ENCODE measurements at places on chromosomes 7 and 10.

GRCh38 chr10:64070241-64070640 lies 549.0 kb downstream of the REEP3 start:
- DNase-seq = no peak

- no peak for DNase-seq
Measured at GRCh38 chr7:18873734-18874336, 243.6 kb downstream of the TWIST1 start.

- no peak for DNase-seq
Measured at GRCh38 chr7:156071612-156072011, 259.3 kb upstream of the SHH start.

DNA sequence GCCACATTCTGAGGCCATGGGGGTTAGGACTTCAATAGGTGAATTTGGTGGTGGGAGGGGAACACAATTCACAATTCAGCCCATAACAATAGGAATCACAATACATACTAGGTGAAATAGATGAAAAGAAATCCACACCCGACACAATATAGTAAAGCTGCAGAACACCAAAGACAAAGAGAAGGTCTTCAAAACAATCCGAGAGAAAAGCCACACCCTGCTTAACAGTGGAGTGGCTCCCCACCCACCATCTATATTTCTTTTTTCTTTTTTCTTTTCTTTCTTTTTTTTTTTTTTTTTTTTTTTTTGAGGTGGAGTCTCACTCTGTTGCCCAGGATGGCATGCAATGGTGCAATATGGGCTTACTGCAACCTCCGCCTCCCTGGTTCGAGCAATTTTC lies 14.7 kb upstream of the TIAL1 start:
- no peak for DNase-seq

DNA sequence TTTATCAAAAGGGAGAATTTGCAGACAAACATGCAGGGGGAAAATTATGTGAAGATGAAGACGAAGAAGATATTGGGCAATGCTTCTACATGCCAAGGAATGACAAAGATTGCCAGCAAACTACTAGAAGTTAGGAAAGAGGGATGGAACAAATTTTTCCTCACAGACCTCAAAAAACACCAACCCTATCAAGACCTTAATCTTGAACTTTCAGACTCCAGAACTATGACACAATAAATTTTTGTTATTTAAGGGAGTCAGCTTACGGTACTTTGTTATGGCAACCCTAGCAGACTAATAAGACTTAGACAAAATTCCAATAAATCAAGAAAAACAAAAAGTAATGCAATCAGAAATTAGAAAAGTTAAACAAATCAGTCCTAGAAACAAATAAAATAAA lies 280.0 kb upstream of the GNAI1 start:
- DNase-seq = no peak

DNA sequence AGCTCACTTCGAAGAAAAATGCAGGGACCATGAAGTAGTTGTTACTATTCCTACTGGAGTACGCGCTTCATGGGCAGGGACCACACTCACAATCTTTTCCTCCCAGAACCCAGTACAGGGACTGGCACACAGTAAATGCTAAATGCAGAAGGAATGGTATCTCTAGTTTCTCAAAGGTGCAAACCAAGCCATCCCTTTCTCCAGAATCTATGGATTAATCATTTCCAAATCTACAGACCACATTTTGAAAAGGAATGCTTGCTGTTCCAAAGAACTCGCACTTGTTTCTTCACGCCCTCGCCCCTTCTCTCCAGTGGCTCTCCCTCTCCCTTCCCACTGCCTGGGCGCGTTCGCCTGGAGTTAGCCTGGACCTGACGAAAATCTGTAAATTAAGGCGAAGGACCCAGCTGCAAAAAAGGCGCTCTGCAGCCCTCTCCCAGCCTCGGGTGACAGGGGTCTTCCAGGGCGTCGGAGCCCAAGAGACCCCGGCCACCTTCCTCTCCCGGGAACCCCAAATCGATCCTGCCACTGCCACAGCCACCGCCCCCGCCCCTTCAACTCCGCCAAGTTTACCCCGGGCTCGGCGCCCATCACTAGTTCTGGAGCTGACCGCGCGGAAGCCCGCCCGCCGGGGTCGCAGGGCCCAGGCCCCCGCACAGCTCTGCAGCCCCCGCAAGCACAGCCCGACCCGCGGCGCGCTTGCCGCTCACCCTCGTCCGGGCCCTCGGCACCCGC lies 527 bp downstream of the PDIA4 start:
- DNase-seq = no peak

GRCh38 chr10:106082865-106083264 lies 1081.6 kb downstream of the SORCS1 start:
- DNase-seq = no peak

DNA sequence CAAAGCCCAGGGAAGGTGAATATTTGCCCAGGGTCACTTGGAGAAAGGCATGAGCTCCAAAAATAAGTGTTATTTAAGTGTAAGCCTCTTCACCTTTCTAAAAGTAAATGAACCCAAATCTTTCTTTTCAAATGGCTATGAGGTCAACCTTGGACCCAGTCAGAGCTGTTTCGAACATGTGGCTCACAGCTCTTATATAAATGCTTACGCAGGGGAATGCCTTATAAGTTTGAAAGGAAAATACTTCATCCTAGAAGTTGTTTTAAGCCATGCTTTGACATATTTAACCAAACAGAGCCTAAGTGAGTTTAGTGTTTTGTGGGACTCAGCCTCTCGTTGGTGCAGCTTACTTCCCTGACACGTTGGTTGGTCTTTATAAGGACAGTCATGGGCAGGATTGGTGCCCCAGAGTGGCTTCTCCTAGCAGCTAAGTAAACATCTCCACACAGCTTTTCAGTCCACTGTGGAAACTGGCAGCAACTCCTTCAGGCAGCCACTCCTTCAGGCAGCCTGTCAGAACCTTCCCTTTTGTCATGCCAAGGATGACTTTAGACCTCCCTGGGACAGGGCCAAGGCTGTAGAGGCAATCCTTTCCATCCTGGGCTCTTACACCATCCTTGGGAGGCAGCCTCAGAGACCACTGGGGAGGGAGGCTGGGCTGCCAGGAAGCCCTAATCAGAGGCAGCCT lies 43.6 kb downstream of the MINDY4 start:
- no peak for DNase-seq

GRCh38 chr7:141537906-141538305 lies 13.3 kb upstream of the AGK start:
- DNase-seq = no peak

- DNase-seq = no peak
Measured at GRCh38 chr10:68574051-68574450, 13.9 kb downstream of the TET1 start.

DNA sequence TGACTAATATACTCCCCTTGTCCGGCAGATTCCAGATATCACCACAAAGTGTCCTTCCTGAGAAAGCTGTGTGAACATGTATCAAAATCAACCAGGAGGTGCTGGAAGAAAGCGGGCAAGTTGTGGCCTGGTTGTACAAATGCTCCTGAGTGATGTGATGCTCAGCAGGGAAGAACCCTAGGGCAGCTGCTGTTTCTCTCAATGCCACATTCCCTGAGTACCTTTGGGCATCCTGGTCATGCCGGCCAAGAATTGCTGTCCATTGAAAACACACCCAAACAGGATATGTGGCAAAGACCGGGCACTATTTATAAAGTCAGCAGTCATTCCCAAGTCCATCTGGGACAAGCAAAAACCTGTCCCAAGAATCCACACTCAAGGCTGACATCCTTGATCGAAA lies 7.8 kb upstream of the ADCY1 start:
- DNase-seq = no peak

- no peak for DNase-seq
Measured at GRCh38 chr7:111540199-111540815, 22.0 kb downstream of the IMMP2L start.

DNA sequence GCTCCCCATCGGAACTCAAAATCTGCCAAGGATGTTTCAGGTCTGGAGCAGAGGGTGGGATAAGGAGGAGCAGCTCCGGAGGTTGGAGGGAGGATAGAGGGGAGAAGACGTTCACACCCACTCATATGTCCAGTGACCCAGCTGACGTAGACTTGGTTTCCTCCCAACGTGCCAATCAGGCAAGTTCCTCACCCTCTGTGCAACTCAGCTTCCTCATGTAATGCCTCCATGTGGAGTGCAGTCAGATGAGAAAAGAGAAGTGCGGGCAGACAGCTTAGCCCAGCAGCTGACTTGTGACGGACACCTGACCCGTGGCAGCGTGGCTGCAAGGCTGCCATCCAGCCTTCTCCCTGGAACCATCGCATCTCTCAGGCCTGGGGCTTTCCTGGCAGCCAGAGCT lies 86.8 kb downstream of the NPTX2 start:
- DNase-seq = no peak

DNA sequence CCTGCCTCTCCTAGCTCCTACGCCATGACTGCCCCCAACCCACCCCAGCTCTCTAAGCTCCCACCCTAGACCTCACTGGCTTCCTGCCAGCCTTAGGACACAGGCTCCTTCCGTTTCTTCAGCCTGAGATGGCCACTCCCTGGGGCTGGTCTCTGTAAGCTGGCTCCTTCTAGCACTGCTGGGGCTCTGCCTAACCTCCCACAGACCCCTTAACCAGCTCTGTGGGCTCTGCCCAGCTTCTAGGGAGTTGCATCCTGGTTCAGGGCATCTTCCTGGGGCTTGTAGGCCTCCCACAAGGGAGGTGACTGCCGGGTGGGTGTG lies 478.6 kb upstream of the KLF6 start:
- no peak for DNase-seq

DNA sequence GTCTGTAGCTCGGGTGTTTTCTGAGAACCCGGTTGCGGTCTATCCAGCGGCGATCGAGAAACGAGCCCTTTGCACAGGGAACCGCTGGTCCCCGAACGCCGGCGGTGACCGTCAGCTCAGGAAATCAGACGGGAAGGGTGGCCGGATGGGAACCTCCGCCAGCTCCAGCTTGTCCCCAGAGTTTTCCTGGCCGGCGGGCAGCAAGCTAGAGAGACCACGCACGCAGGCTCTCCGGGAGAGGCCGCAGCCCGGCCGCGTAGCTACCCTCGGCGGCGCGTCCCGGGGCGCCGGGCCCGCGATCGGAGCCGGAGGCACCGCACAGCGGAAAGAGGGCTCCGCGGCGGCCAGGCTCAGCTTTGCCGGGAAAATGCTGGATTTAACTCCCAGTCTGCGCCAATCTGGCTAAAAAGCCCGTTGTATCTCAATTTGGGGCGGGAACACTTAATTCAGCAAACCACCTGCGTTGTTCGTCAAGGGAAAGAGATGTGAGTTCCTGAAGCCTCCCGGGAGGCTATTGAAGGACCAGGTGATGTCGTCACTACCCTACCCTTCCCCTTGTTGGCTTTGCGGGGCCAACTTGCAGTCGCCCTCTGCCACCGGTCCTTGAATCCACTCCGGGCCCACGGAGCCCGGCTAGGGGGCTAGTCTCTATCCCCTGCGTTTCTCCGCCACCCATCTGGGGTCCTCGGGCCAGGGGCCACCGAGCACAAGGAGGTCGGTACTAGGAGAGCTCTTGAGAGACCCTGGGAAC lies 859 bp upstream of the CH25H start:
- no peak for DNase-seq

GRCh38 chr7:50197549-50197948 lies 104.5 kb upstream of the ZPBP start:
- peak; percentile 54 for DNase-seq

DNA sequence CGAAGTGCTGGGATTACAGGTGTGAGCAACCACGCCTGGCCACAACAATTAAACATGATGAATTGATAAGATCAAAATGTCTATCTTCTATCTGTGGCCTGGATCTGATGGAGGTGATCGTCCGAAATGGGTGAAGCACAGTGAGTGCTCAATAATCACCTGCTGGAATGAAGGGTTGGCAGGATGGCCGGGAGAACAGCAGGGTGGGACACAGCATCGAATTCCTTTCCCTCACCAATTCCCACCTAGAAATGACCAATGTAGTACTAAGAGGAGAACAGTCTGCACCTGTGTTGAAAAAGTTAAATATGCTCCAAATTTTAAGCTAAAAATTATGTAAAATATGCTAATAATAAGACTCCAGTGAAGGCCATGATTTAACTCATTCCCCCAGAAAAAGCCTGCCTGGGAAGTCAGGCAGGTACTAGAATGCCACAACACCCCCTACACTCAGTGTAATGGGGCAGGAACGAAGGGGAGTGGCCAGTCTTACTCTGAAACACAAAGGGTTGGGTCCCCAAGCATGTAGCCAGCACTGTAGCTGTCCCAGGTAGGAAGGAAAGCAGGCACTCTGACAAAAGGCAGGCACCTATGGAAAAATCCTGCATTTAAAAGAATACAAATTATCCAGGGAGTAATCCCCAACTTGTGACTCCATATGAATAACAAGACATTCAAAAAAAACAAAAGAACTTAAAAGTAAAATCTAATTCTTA lies 110.3 kb downstream of the VPS41 start:
- no peak for DNase-seq

- no peak for DNase-seq
Measured at GRCh38 chr7:93910076-93910994, 4.0 kb downstream of the GNGT1 start.

DNA sequence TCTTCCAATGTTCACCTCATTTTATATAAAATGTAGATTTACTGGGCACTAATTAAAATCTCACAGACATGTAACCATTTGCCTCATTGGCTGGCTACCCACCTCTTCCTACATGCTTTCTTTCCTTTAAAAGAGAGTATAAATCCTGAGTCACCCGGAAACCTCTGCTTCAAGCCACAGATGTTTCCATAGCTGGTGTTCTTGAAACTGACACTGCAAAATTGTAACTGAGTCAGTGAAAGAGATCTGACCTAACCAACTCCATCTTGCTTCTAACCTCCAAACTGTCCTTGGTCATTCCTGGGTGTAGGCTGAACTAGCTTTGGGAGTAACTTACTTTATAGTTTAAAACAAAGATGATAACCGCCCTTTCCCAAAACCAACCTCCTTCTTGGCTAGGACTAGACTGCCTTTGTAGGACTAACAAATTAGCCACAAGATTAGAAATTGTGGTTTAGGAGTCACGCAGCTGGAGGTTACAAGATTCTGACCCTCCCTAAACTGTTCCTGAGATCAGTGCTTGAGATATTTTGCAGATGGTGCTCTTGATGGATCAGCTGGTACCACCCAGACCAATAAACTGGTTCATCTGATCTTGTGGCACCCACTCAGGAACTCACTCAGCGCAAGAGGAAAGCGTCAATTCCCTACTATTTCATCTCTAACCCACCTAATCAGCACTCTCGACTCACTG lies 33.5 kb downstream of the SVOPL start:
- no peak for DNase-seq

GRCh38 chr7:86972072-86972471 lies 87.4 kb downstream of the ELAPOR2 start:
- DNase-seq = no peak

GRCh38 chr10:7403620-7404019 lies 7.2 kb downstream of the SFMBT2 start:
- no peak for DNase-seq

DNA sequence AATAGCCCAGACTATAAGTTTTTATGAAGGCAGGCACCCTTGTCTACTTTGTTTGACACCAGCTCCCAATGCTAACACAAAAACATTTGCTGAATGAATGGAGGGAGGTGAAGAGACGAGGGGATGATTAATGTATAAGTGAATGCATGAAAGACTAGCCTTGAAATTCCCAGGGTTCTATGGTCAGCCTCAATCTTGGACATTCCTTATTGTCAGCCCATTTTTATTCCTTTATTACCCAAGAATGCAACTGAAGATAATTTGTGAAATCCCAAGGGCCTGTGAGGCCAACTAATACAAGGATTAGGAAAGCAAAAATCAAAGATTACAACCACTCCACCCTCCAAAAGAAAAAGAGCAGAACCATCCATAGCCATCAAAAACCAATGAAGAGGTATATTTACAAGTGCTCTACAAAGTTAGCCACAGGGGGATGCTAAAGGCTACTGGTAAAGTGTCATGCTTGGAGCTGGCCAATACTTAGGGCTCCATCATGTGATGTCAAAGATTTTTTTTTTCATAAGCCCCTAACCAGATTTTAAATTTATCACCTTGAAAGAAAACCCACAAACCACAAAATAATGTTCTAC lies 40.0 kb upstream of the ASAH2 start:
- DNase-seq = no peak
